Esophagus squamous epithelium (tissue), 5 donors: ENCODE measurements at places on chromosomes 7 and 10.

DNA sequence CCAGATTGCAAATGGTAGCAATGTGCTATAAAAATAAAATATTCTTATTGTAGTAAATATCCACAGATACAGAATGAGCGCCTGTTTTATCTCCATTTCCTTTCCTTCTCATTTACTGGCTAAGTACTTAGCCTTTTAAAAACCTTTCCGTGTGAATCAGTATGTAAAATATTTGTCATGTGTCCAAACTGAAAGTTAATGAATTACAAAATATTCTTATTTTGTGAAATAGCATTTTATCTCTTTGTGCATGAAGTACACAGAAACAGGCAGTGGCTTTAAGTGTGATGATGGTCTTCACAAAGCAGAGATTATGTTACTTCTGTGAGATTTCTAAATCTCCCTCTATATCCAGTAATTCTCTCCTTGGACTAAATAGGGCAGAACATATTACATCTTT, 56.7 kb upstream of the KIAA1217 start:
- DNase-seq: no peak

GRCh38 chr10:124946945-124947344, 5.0 kb downstream of the ZRANB1 start:
- no peak for DNase-seq

- no peak for DNase-seq
These were observed 151.8 kb downstream of the KCNMA1 start for GRCh38 chr10:77485847-77486246.

DNA sequence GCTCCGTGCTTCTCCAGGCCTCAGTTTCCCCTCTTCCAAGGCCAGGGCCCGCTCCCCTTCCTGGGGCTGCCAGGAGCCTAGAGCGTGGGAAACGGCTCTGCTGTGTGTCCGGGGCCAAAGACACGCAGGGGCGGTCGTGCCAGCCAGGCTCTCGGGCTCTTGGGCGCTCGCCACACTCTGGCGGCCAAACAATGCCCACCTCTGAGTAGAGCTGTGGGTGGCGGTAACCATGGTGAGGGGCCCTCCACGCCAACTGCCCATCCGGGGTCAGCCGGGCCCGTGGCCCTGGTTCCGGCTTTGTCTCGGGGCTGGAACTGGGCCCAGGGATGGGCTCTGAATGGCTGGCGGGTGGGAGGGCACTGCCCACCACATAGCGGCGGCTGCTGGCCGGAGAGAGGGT, 16.0 kb downstream of the GRIFIN start:
- no peak for DNase-seq

DNA sequence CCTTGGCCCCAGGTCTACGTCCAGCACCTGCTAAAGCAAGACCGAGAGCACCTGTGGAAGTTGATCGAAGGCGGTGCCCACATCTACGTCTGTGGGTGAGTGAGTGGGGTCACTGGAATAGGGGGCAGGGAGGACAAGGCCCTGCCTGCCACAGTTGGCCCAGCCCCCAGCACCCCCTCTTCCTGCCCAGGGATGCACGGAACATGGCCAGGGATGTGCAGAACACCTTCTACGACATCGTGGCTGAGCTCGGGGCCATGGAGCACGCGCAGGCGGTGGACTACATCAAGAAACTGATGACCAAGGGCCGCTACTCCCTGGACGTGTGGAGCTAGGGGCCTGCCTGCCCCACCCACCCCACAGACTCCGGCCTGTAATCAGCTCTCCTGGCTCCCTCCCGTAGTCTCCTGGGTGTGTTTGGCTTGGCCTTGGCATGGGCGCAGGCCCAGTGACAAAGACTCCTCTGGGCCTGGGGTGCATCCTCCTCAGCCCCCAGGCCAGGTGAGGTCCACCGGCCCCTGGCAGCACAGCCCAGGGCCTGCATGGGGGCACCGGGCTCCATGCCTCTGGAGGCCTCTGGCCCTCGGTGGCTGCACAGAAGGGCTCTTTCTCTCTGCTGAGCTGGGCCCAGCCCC, 8.1 kb downstream of the TMEM120A start:
- no peak for DNase-seq

DNA sequence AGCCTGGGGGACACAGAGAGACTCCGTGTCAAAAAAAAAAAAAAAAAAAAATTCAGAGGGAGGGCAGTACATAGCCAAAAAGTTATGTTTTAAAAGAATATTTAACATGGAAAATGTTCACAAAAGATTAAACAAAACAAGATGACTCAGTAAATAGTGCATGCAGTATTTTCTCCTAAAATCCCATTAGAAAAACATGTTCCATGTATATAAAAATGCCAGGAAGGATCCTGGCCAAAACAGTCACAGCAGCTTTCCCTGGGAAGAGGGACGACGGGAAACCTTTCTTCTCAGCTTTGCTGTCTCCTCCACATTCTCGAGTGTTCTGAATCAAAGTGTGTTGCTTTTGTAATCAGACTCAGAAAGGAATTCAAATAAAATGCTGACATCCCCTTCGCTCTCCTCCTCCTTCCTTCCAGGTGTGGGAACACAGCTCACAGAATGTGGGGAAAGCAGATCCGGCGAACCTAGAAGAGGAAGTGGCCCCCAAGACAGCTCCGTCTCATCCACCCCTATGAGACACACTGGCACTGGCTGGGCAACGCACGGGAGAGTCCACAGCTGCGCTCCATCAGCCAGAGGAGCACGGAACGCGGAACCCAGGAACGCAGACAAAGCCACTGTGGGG, 139.4 kb downstream of the MAD1L1 start:
- DNase-seq: no peak

- no peak for DNase-seq
These were observed 10.9 kb upstream of the HERC4 start for GRCh38 chr10:68086011-68086410.

DNA sequence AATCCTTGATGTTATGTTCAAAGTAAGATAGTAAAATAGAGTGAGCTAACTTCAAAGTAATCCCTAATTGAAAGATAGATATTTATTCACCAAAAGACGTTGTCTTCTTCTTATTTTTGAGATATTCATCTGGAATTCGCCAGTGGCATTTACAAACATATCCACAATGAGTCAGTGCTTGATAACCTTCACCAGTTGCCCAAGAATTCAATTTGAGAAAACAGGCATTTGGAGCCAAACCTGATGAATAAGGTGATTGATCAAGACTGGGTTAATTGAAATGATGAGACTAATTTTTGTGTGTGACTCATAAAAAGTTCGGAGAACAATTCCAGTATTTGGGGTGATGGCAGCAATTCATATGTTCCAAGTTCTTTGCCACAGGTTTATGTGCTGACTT, 344.0 kb downstream of the ARL4A start:
- DNase-seq: no peak

GRCh38 chr7:8261711-8262695, at the start of gene ICA1:
ICA1 (minus strand) TSS chr7:8262167; CDS start chr7:8235926, 26,241 bp downstream.
- no peak for DNase-seq

GRCh38 chr10:34319197-34319846, 495.8 kb downstream of the PARD3 start:
- DNase-seq: no peak

- no peak for DNase-seq
These were observed 103.2 kb downstream of the WDR37 start for GRCh38 chr10:1159131-1160061.

GRCh38 chr7:118938845-118939244, 714.3 kb downstream of the ANKRD7 start:
- DNase-seq: no peak

- DNase-seq: no peak
These were observed 134.2 kb downstream of the MAD1L1 start for GRCh38 chr7:2098496-2098895.

DNA sequence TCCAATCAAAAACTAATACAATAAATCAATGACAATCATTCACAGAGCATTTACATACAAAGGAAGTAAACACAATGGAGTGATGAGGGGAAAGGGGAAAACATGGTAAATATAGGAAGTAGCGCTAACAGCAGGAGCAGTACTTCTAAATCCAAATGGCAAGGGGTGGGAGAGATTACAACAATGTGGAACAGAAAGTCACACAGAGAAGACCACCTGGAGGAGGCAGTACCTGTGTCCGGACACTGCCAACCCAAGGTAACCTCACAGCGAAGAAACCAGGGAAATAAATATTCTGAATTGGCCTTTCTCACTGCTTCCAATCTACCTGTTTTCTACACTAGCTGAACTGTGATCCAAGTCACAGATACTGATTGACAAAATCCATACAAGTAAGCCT, 58.2 kb downstream of the ABI1 start:
- DNase-seq: no peak

GRCh38 chr7:92802406-92802805, 34.0 kb downstream of the CDK6 start:
- DNase-seq: no peak

DNA sequence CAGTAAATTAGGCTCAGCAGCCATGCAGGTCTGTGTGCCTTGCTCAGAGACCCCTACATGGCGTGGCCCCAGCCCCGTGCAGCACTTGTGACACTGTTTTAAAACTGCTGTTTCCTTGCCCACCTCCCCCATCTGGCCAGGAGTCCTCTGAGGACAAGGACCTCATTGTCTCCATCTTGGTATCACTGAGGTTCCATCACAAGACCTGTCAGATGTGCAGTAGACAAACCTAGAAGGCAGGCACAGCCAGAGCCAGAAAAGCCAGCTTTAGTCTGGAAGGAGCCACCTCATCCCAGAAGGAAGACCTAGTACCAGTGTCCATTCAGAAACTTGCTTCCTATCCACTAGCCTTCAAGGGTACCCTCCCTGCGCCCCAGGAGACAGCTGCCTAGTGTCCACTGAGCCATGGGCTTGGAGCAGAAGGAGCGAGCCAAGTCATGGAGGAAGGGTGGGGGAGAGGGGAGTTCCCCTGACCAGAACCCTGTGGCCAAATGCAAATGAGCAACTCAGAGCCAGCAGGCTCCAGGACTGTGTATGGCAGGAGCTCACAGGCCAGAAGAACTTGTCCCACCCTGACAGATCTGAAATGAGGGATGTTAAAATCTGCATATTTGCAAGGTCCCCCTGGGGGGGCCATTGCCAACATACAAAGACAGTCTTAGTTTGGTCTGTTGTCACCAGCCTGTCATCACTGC, 176.1 kb downstream of the SH3PXD2A start:
- DNase-seq: no peak

DNA sequence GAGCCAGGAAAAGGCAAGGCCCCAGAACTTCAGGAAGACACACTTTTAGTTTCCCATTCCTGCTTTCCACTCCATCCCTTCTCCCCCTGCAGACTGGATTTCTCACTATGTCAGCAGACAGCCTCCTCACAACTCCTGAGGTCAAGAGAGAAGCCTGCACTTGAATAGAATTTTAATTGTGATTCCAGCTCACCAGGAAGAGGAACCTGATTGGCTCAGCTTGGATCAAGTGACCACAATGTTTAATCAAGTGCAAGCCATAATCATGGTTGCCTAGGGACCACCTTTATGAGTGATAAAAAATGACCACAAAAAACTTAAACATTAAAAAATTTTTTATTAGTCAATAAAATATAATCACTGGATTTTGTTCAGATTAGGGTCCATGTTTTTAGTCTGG, 244.7 kb upstream of the RHOBTB1 start:
- no peak for DNase-seq

GRCh38 chr7:79548727-79549126, 95.3 kb upstream of the MAGI2 start:
- DNase-seq: no peak
